ENCODE measurements at places on chromosomes 11 and 22.

GRCh38 chr22:24564376-24565058 lies 8.7 kb downstream of the SNRPD3 start:
- DNase-seq: no peak

DNA sequence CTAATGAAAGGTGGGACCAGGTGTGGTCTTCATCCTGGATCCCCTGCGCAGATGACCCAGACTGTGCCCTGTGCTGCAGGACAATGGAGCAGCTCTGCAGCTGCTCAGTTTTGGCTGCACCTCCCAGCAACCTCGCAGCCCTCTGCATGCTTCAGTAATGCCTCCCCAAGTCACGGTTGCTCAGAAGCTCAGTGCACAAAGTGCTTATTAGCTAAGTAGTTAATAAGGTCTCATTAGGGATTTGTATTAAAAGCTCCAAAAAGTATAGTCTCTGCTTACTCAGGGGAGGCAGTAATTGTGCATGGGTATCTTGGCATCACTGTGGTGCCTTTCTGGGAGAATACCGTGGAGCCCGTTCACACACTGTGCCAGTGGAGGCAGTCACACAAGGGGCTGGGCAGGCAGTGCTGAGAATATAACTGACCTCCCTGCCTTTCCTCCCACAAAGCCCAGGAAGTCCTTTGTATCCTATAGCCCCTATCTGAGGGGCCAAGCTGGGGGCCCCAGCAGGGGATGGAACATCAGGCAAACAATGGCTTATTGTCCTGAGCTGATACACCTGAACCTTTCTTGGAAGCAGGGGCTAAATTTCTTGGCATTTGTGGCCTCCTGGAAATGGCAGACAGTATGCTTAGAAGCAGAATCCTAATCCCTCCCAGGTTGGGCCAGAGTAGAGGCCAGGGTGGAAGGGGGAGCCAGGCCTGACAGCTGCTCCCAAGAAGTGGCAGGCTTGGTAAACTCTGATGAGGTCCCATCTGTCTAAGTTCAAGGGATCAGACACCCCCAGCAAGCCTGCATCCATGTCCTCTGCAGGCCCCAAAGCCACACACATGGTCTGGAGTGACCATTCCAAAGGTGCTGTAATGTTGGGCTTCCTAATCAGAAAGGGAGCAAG lies 125.5 kb upstream of the PARVA start:
- no peak for DNase-seq

DNA sequence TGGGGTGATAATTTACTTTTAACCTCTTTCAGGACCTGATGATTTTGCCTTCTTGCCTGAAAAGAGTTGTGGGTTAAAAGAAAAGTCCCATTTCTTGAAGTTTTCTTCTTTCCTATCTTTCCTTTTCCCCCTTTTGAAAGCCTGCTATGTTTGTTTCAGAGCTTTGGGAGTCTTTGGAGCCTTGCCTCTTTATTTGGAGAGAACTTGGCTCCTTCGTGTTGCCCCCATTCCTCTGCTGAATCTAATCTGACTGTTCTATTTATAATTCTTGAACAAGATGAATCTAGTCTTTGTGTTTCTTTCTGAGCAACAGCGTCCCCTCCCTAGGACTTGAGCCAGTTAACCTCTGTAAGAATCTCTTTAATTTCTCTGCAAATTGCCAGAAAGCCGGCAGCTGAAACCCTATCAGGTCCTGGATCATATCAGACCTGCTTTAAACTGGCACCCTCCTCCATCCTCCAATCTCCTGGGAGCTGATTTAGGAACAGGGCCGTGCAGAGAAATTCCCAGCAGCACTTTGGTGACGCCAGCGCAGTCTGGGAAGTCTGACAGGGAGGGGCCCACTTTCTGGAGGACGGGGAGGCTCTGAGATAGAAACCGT lies 289.1 kb upstream of the SORL1-AS1 start:
- no peak for DNase-seq

DNA sequence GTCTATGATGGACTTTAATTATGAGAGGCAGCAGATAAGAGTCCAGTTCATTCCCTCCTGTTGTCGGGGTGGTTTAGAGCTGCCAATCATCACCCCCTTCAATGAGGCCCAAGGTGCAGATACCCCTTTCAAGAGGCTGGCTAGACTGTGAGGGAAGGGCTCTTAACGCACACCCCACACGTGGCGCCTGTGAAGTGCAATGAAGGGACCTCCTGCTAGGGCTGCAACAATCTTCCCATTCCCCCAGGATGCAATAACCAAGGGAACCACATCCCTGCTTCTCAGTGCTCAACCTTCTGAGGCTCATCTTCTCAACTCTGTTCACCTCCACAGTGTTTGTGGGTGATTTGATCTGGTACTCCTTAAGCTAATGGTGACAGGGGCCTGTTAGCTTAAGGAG lies 19.0 kb downstream of the TENM4 start:
- DNase-seq: no peak

- no peak for DNase-seq
Measured at GRCh38 chr22:25395468-25395867, 169.0 kb upstream of the GRK3 start.

DNA sequence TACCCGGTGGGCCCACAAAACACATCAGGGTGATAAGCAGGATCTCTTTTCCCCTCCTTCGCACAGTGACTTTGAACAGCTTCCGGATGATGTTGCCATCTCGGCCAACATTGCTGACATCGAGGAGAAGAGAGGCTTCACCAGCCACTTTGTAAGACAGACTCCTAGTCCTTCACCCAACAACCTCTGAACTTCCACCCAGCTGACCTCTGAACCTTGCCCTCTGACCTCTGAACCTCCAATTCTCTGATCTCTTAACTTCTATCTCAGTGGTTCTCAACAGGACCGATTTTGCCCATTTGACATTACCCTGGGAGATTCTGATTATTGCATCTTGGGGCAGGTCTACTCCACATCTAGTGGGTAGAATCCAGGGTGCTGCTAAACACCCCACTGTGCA lies 3.2 kb downstream of the NCF4 start:
- DNase-seq: no peak

DNA sequence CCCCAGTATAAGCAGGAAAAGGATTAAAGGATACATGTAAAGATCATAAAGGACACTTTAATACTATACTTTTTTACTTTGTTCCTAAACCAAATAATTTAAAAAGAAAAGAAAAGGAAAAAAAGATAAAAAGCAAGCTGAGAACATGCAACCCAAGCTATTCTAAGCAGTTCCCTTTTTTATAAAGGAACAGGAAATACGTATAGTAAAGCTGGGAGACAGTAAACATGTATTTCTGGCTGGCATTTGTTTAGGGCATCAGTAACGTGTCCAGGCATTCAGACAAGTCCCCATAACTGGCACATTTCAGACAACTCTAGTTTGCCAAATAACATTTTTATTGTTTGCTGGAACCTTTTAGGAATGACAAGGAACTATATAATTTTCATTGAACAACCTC lies 24.9 kb downstream of the BCO2 start:
- DNase-seq: no peak

- DNase-seq: no peak
Measured at GRCh38 chr11:17734986-17735817, 621 bp downstream of the KCNC1 start.

DNA sequence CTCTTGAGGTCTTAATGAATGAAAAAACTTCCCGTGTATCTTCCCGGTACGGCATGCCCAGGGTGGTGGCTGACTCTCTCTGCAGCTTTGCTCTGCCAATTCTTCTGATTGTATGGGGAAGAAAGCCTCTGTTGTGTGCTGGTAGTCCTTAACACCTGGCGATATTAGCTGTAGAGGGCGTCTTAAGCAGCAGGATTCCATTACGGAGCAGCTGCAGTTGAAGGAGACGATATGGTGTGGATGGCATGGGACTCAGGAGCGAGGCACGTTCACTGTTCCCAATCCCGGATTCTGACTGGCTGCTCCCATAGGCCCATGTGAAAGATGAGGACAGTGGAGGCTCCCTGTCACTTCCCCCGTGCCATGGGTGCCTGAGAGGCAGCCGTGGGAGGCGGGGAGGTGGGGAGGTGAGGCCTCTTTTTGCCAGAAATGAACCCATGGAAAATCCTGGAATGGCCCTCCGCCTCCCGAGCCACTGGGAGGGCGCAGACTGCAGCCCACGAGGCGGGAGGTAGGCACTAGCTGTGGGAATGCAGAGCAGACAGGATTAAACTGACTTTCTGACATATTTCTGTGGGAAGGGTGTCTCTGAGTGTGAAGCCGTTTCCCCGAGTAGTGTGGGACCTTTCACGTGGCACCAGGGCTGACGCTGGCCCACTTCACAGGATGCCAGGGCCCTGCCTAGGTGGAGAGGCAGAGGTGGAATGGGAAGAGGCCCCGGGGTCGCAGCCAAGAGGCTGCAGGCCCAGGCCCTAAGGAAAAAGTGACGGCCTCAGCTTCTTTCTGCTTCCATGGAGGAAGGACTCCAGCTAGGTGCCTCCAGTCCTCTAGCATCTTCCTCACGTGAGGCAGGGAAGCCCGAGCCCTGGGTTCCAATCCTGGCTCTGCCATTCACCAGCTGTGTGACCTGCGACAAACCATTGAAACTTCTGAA lies 121.4 kb upstream of the CD82 start:
- no peak for DNase-seq

DNA sequence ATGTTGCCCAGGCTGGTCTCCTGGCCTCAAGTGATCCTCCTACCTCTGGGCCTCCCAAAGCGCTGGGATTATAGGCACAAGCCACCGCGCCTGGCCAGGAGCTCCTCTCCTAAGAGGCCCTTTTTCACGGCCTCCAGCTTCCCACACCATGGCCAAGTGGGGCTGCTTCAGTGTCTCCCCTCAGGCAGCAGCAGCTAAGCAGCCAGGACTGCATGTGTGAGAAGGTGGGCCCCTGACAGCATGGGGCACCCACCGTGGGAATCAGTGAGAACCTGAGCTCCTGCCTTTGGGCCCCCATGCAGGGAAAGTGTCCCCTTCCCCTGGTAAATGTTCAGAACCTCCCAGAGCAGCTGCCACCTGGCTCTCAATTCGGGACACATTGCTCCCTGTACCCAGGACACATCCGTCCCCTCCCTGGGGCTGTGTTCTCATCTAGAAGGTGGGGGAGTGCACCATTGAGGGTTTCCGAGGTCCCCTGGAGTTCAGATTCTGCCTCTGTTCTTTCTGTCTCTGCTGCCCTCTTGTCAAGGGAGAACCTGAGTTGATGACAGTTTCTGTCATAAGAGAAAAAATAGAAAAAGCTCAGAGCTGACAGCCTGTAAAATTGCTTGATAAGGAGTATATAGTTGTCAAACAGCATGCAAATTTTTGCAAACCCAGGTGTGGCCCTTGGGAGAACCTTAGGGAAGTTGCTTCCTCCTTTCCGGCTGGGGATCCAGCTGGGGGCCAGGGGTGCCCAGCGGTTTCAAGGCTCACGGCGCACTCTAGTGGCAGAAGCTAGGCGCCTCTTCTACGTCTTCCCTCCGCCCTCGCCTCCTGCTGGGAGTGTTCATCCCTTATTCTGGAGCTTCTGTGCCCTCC lies 29.7 kb downstream of the FAM83F start:
- peak; percentile 47 for DNase-seq

DNA sequence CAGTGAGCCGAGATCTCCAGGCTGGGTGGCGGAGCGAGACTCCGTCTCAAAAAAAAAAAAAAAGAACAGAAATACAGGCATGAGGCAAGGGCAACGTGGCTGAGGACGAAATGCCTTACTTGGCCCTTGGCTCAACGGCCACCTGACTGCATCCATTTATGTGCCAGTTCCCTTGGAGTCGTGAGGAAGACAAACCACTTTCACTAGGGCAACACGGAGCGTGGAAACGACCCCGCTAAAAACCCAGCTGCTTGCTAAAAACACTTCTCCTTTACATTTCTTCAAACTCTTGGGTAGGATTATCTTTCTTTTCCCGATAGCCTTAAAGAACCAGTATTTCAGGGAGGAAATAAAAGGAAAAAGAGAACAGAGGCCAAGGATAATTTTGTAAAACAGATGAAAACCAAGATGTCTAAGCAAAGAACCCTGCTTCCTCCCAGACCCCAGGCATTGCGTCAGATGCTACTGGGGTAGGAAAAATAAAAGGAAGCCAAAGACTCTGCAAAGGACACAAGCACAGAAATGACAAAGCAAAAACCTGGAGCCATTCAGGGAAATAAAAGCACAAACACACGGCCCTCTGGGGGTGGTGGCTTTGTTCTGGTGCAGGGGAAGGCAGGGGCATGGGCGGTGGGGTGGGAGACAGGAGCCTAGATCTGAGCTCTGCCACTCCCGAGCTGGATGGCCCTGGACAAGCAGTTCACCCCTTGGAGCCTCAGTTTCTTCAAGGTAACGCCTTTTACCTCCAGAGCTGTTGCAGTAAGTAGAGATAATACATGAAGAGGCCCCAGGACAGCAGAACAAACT lies 37.0 kb downstream of the PC start:
- no peak for DNase-seq

GRCh38 chr11:64799623-64800302 lies 3.3 kb downstream of the MAP4K2 start:
- no peak for DNase-seq

GRCh38 chr11:57325735-57326048 lies 940 bp upstream of the TNKS1BP1 start:
- no peak for DNase-seq

DNA sequence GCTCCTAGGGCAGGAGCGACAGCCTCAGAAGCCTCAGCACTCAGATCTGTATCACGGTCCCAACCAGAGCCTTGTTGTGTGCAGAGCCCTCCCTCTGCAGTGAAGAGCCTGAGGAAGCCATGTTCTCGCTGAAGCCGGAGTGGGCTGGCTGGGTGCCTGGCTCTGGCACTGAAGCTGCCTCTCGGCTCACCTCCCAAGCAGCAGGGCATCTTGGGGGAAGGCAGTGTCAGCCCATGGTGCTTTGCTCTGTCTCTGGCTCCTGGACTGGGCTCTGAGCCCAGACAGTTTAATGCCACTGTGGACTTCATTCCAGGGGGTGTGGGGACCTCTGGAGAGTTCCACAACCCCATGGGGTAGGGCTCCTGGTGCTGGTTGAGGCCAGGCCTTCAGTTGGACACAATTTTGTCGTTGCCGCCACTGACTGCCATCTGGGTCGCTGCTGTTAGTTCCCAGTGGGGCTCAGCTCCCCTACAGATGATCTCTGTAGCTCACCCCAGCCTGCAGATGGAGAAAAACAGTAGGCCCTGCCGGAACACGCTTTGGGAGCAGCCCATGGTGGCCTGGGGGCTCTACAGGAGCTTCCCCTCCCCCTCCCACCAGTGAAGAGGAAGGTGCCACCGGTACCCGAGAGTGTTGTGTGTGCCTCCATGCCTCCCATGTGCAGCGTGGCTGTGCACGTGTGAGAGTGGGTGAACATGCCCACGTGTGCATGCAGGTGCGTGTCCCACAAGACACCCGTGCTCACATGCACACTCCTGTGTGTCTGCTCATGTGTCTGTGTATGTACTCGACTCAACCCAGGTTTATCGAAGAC lies 86.5 kb upstream of the B3GAT1 start:
- DNase-seq: no peak

DNA sequence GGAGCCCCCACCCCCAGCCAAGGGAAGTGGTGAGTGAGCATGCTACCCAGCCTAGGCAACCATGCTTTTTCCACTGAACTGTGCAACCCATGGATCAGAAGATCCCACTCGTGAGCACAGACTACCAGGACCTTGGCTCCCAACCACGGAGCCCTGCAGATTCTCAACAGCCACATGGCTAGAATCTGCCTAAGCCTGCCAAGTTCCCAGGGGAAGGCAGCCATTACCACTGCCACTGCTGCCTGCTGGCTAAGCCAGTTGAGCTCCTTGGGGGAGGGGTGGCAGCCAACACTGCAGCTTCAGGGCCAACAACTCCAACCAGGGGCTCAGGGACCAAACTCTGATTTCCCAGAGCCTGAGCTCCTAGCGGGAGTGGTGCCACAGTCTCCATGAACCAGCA lies 195.8 kb downstream of the DLG2 start:
- DNase-seq: no peak
